ENCODE measurements at places on chromosomes 6 and 20. TPM values are rescaled to one million over a fixed set of nuclear protein-coding genes. Genes with fewer than 3 reads are reported as not detected.

GRCh38 chr6:91705646-91706045 lies 1118.8 kb upstream of the MAP3K7 start:
- no peak for DNase-seq

GRCh38 chr6:168468045-168468444 lies 27.1 kb downstream of the SMOC2 start:
- no peak for DNase-seq

GRCh38 chr20:4869290-4870193 lies 131.8 kb downstream of the SLC23A2 start:
- peak; percentile 58 for DNase-seq

GRCh38 chr20:21665687-21666446 lies 39.6 kb upstream of the PAX1 start:
- no peak for DNase-seq

GRCh38 chr6:159608961-159609651 lies 83.9 kb downstream of the SOD2 start:
- peak; percentile 12 for DNase-seq

DNA sequence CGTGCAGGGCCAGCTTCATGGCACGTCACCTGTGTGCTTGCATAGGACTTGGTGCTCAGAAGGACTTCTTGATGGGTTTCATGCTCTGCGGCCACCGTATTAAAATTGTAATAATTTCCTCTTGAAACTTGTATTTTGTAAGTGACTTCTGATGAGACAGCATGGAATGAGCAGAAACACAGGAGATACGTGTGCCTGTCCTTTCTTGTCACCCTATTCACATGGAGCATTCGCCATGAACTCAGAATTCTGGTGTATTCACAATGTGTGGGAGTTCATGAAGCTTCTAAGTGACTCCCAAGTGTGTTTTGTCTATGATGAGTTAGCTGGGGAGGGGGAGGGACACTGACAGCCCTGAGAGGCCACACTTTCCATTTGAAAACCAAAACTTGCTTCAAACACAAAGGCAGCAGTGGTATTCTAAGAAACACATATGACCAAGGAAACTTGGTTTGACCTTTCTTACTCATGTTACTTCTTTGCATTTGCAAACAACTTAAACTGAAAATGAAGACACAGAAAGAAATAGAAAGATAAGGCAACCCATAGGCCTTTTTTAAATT lies 92.1 kb upstream of the NEDD9 start:
- DNase-seq = no peak

TTK gene
- total RNA-seq = 35.5 TPM

KIF6 gene
- not detected for total RNA-seq

MANEA gene
- total RNA-seq = 20.1 TPM

ZNF512B gene
- 17.9 TPM for total RNA-seq

FRK gene
- 2.5 TPM for total RNA-seq

Measured in Panc1 (cell line).